ENCODE measurements at places on chromosomes 11 and 22.
A peak's percentile ranks its signal among the peaks of the same experiment; 100 is the strongest.

DNA sequence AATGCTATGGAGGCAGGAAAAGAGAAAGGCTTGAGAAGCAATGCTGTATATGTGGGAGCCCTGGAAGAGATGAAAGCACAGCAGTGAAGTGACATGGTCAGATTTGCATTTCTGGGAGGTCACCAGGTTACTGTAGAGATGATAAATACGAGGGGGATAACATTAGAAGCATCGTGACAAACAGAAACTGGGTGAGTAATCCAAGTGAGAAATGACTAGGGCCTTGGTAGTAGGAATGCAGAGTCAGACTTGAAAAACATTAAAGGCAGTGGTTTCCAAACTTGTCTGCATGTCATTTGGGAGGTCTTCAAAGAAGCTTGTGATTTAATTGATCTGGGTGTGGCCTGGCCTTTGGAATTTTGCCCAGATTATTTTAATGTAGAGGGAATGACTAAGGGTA is 43.9 kb downstream of the CCDC34 start:
- DNase-seq = peak; percentile 7

DNA sequence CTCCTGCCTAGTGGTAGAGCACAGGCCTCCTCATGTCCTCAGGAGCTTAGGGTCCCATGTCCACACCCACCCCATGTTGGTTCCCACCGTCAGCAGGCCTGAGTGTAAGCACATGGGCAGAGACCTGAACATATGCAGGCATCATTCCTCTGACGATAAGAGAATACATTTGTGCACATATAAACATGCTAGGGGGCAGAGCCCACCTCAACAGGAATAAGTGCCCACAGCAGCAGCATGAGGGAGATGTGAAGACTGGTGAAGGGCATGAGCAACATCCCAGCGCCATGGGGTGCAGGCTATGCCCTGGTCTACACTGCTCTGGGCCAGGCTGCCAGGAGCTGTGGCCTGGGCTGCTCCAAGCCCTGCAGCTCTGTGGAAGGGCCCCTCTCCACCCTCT is 16.9 kb downstream of the ADORA2A start:
- DNase-seq = no peak

DNA sequence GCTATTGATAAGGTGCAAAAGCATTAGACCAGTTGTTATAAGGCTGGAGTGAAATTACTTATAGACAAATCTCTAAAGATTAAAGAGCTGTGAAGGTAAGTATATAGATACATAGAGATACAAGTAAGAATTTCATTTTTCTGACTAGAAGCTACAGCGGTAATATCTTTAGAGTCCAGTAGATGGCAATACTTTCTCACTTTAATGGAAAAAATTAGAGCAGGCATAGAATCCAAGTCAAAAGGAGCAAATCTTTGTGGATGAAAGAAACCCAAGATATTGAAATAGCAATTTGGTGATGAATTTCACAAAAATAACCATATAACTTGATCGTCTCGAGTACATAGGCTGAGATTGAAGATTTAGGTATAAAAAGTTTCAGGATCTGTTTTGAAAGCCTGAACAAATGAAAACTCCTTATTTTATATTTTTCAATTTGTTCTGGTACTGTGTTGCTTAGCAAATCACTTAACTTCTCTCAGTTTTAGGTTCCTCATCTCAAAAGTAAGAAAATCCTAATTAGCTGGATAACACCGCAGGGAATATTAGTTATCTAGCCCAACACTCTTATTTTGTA is 81.9 kb downstream of the UVRAG start:
- no peak for DNase-seq

- no peak for DNase-seq
Observed at GRCh38 chr11:14148653-14149273, 186.2 kb downstream of the SPON1 start.

GRCh38 chr11:58742140-58742539 is 10.4 kb upstream of the GLYAT start:
- no peak for DNase-seq

Measured in activated CD4-positive, alpha-beta T cell treated with anti-CD3 and anti-CD28 coated beads for 48 hours (primary cell).